Activated CD4-positive, alpha-beta T cell treated with anti-CD3 and anti-CD28 coated beads, Interleukin-2, amount 50 U/mL, for 1 hour (primary cell): ENCODE measurements at places on chromosomes 2 and 18.

- no peak for DNase-seq
Observed at GRCh38 chr2:148303161-148303560, 282.3 kb downstream of the MBD5 start.

GRCh38 chr2:233267516-233268245 lies 16.2 kb downstream of the ATG16L1 start:
- DNase-seq, result peak; percentile 67

DNA sequence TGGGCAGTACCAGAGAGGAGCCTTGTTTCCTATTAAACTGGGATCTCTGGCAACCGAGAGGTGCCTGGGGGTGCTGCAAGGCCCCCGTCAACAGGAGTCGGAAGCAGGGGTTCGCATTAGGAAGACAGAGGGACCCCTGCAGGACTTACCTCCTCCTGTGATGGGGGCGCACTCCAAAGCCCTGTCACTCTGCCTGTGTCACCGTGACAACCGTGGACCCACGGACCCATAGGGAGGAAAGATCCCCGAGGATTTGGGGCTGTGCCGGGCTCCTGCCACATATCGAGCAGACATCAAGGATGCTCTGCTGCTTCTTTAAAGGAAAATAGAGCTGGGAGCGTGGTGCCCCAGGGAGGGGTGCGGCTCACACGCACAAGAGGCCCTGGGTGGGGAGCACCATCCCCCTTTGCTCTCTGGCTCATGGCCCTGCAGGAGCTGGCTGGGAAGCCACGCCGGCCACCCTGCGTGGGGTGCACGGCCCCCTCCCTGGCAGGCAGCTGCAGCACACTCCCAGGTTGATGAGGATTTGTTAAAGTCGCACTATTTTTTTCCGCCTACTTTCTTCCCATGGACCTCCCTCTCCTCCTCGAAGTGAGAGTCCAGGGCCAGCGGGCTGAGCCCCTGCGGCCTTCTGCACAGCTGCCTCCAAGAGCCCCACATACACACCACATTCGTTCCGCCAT lies 167.5 kb downstream of the TWIST2 start:
- no peak for DNase-seq

GRCh38 chr2:42754021-42754775 lies 9.7 kb downstream of the OXER1 start:
- DNase-seq, result no peak

- no peak for DNase-seq
Observed at GRCh38 chr2:225413786-225414185, 14.3 kb downstream of the NYAP2 start.

DNA sequence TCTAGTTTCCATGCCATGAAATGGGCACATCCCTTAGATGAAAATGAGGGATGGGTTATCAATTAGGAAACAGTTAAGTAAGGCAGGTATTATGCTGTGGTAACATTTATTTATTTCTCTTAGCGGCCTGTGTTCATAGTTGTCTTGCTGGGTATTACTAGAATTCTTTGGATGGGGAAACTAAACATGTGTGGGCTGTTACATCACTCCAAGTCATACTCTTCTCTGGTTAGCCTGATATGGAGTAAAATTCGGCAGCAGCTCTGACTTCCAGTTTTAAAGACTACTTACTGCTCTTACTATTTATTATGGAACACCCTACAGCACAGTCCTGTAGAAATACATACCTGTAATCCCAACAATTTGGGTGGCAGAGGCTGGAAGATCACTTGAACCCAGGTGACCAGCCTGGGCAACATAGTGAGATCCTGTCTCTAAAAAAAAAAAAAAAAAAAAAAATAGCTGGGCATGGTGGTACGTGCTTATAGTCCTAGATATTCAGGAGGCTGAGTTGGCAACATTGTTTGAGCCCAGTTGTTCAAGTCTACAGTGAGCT lies 33.1 kb upstream of the RASGRP3 start:
- DNase-seq, result no peak

DNA sequence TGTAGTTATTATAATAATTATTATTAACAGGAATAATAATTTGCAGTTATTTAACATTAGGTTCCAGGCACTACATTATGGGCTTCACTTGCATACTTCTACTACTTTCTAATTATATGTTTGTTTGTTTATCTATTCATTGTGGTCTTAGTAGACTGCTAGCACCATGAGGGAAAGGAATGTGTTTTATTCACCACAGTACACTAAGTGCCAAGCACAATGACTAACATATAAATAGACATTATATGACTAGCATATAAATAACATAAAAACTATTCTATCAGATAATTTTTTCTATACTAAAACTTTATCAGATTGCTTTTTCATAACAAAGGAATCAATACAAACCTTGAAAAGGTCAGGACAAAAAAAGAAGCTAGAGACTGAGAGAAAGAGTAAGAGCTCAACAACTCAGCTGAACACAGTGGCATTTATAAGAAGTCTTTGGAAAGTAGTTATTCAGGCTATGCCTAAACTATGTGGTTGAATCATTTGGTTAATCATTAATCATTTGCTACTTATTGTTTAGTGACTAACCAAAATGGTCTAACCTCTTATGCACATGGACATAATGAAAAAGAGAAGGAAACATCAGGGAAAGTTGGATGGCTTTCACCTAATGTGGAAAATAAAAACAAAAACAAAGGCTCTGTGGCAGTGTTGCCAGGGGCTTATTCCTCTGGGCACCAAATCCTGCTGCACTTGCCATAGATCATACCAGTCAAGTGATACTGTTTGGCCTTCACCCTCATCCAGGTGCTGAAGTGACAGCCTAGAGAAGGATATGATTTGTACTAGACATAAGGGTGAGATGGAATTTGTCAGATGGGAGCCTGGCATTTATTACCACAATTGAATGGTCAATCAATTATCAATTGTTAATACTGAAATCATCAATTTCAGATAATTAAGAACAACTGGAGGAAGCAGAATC lies 174.9 kb downstream of the ETAA1 start:
- no peak for DNase-seq

GRCh38 chr2:240454106-240454901 lies 18.8 kb downstream of the GPC1 start:
- DNase-seq, result no peak

DNA sequence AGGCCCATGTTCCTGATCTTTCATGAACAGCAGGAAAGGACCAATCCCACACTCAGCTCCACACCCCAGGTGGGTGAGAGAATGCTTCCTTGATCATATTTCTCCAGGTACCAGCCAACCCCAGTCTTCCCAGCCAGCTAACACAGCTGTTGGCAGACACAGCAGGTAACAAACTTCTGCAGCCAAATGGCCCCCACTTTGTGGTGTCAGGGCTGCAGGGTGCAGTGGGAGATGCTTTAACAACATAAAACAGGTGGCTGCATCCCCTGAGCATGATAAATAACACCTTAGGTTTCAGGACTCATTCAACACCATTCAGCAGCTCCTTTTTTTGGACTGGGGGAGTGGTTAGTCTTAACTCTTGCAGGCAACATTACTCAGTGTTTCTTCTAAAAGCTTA lies 76.7 kb upstream of the ACAA2 start:
- no peak for DNase-seq

GRCh38 chr2:29751390-29751789 lies 170.0 kb downstream of the ALK start:
- no peak for DNase-seq

DNA sequence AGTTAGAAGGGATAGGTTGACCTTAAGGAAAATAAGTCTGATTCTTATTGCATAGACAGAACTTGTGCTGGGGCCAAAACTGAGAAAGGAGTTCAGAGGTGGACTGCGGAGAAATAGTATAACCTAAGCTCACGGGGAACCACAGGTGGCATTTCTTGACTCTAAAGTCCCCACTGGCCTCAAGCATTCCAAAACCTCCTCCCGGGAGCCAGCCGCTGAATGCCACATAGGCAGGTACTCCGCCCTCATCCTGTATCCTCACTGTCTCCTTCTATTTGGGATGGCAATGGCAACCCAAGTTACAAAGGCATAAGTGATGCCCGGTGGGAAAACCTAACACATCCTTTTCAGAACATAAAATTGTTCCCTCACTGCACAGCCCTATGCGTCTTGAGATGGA lies 173.0 kb downstream of the SP3 start:
- no peak for DNase-seq

GRCh38 chr18:13246121-13246520 lies 27.6 kb downstream of the LDLRAD4 start:
- DNase-seq, result no peak

DNA sequence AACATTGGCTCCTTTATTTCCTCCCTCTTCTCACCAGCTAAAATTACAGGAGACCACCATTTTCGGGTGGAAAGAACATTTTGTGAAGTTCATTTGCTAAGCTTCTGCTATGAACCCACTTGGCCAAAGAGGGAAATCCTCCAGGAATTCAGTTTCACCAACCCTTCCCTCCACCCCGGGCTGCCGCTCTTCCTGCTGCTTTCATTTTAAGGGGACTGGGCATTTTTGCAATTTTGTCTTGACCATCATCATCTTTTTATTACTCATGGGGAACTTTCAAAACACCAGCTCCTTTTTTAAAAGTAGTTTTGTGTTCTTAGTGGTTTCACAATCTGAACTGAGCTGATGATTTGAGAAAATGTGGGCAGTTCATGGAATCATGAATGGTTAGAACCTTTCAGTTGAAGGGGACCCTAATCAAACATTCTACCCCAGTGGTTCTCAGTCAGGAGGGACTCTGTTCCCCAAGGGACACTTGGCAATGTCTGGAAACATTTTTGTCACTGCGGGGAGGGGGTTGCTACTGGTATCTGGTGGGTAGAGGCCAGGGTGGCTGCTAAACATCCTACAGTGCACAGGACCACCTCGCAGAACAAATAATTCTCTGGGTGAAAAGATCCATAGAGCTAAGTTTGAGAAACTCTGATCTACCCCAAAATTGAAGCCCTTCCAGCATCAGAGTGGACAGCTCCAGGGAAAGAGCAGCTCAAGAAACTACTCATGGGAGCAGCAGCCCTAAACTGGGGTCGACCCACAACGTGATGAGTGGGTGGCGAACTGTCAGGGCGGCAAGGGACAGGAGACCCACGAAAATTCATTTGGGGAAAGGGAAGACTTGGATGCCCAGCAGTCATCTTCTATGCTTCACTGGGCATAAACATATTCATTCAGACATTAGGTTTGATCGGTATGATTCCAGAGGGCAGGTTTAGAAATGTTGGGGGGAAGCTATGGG lies 92.9 kb downstream of the ACKR3 start:
- DNase-seq, result no peak

GRCh38 chr2:3864943-3865865 lies 161.8 kb downstream of the DCDC2C start:
- DNase-seq, result no peak

- no peak for DNase-seq
Observed at GRCh38 chr2:151681051-151681450, 53.2 kb downstream of the NEB start.

DNA sequence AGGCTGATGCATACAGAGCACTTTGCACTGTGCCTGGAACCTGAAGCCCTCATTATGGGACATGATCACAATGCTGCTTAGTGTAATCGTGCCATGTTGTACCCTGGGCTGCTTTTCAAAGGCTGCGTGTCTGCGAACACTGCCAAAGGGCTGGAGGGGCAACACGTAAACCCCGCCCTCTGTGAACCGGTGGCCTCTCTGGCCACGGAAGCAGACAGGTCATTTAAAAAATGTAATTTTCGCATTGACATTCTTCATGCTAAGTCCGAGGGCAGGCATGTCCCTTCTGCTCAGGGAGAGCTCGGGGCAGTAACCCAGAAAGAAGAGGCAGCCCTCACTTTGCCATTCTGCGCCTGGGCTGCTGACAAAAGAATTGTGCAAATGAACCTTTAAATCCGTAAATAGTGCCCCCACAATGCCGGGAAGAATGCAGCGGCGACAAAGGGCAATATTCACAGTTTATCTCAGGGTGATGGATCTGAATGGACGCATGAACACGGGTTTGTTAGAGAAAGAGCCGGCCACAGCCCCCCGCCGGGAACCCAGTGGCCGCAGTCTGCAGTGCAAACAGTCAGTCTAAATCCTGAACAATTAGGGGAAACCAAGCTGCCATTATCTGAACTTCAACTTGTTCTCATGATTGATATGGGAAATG lies 226.1 kb downstream of the MYCN start:
- DNase-seq, result no peak

DNA sequence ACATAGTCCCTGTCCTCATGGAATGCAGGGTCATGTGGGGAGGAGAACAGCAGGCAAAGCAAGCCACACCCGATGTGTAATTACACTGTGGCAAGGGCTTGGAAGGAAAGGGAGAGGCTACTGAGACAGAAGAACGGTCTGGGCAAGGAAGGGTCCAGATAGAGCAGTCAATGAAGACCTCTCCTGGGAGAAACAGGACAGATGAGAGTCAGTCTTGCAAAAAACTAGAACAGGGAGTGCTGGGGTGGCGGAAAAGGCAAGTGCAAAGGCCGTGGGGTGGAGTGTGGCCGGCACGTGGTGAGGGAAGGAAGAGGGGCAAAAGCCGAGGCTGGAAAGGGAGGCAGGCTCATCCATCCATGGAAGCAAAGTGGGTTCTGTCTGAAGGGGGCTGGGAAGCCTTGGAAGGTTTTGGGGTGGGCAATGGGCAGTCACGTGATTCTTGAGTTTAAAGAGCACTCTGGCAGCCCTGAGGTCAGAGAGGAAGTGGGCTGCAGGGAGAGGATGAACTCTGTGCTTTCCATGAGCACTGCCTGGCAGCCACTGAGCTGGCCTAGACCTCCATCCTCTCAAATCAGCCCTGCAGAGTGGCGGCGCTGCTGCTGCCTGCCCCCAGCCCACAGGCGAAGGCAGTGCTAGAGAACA lies 182.2 kb downstream of the INHBB start:
- DNase-seq, result no peak

DNA sequence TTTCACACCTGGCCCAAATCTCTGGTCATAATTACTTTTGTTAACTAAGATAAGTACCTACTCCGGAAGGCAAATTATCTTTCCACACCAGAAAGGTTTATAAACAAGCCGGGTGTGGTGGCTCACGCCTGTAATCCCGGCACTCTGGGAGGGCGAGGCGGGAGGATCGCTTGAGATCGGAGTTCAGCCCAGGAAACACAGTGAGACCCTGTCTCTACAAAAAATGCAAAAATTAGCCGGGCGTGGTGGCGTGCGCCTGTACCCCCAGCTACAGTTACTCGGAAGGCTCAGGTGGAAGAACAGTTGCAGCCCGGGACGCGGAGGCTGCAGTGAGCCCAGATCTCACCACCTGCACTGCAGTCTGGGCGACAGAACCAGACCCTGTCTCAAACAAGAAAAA lies 2.1 kb downstream of the PUM2 start:
- no peak for DNase-seq
